ENCODE measurements at places on chromosomes 4 and X.

GRCh38 chr4:11418610-11419009 lies 10.1 kb downstream of the HS3ST1 start:
- DNase-seq, result no peak

DNA sequence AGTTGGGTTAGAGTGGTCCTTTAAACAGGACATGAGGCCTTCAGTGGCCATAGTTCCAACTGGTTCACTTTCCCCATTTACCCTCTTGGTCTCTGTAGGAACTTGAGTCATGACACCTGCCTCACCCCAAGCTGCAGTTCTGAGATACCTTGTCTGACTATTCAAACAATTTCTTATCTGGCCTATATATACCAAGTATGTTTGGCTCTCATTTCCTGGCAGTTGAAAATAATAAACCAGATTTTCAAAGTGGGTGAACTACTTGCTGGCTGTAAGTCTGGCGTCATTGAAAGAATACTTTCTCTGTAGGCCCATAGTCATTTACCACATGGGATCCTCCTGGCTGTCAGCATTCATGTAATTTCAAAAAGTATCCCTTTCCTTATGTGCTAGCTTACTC lies 228.8 kb downstream of the SHROOM3 start:
- DNase-seq, result no peak

- DNase-seq, result no peak
Observed at GRCh38 chr4:122980860-122981259, 58.5 kb upstream of the NUDT6 start.

DNA sequence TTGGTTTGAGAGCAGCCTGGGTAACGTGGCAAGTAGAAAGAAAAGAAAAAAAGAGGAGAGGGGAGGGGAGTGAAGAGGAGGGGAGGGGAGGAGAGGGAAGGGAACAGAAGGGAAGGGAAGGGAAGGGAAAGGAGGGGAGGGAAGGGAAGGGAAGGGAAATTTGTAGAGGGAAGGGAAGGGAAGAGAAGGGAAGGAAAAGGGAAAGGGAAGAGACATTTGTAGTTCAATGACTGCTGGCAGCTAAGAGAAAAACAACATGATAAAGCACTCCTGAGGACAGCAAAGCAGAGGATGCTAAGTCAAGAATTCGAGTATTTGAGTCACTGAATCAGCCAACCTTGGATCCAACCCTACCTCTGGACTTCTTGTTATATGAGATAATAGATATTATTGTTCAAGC lies 38.2 kb upstream of the BMP2K start:
- no peak for DNase-seq

DNA sequence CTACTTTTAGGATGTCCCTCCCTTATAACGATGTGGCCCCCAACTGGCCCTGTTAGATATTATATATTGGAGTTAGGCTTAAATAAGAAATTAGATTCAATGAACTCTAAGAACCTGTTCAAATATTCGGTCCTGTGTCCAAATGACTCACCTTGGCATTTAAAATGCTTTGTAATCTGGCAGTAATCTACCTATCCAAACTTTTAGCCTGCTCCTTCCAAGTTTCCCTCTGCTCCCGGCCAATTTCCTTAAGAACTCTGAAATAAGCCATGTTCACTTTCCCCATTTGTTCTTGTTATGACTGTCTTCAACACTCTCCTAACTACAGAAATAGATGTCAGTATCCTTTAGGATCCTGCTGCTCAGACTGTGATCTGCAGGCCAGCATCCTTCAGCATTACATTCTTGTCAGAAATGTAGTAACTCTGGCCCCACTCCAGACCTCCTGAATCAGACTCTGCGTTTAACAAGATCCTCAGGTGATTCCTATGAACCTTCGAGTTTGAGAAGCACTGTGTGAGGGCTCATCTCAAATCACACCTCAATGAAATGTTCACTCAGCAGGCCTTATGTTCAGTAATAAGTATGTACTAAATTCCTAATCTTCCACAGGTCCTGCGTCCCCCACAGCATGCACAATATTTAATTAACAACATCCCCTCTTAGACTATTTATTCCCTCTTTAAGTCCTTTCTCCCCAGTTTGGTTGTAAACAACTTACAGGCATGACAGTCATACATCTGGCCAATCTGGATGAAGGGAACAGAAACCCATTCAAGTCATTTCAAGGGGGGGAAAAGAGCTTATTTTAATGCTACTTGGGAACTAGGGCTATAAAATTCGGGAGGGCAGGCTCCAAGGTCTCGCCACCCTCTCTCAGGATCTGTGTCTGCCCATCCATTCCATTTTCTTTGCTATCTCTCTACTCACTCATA lies 3.0 kb downstream of the ATP8A1 start:
- no peak for DNase-seq

DNA sequence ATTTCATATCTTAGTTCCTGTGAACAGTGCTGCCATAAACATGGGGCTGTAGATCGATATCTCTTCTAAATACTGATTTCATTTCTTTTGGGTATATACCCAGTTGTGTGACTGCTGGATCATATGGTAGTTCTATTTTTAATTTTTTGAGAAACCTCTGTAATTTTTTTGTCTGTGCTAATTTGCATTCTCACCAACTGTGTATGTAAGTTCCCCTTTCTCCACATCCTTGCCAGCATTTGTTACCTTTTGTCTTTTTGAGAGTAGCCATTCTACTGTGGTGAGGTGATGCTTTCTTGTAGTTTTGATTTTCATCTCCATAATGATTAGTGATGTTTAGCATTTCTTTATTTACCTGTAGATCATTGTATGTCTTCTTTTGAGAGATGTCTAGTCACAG lies 2086.5 kb upstream of the TENM3 start:
- DNase-seq, result no peak

DNA sequence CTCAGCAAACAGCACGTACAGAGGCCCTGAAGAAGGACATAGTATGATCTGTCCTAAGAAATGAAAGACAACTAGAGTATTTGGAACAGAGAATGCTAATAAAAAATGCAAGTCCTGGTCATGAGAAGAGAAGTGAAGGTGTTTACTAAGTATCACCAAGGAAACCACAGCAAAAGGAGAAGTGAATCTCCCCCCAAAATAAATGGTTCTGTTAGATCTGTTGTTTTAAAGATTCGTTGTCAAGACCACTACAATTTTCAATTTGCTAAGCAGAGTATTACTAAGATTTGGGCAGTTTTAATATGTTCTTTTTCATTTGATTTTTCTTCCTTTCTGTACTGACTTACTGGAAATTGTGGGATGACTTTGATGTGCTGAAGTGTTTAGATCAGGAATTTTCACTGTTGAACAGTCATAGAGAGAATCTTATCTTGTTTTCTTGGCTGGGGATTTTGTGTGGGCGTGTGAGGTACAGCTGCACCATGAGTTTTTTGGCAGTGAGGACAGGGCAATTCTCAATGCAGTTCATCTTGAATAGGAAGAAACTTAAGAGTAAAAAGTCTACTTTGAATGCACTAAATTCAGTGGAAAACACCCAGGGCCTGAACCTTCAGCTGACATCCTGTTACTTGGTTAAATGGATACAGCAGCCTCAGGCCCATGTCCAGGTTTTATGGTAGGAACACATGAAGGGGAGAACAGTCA lies 132.2 kb downstream of the STIM2 start:
- DNase-seq, result no peak
